T1000 (cell line): ENCODE measurements at places on chromosomes 11 and 22.

DNA sequence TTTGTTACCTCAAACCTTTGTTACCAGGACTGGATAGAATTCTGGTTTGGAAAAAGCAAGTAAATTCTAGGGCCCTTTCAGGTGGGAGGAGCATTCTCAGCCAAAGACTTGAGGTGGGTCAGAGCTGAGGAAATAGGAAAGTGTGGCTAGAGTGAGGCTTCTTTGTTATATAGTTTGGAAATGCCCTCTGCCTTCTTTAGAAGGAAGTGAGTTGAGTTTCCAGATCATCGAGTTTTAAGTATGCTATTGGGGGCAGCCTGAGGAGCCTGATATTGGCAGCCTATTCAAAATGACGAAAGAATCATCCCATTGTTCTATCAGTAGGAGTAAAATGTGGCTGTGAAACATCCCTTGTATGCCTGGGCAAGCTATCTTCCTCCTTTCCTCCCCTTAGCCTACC is 134.1 kb downstream of the ARHGAP42 start:
- DNase-seq: no peak

- DNase-seq: no peak
Measured at GRCh38 chr11:84720706-84721402, 906.3 kb downstream of the DLG2 start.

- no peak for DNase-seq
Measured at GRCh38 chr11:117256573-117256972, 24.1 kb downstream of the RNF214 start.

- no peak for DNase-seq
Measured at GRCh38 chr11:11636671-11637070, 14.9 kb upstream of the GALNT18 start.
